NCI-H2107 (cell line): ENCODE measurements at places on chromosomes 5 and 9.

DNA sequence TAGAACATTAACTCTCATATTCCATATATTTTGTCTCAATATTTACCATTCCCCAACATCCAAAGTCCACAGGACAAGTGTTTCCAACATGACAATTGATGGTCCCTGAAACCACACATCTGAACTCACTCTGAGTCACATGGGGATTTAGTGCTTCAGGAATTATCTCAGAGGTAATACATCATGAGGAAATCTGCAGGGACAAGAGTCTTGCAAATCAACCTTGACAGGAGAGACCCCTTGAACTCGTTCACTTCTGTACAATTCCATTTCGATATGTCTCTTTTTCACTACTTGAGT lies 119.7 kb upstream of the ABCA1 start:
- DNase-seq, result no peak

GRCh38 chr5:93273176-93273575 lies 307.8 kb downstream of the NR2F1-AS1 start:
- DNase-seq, result no peak

DNA sequence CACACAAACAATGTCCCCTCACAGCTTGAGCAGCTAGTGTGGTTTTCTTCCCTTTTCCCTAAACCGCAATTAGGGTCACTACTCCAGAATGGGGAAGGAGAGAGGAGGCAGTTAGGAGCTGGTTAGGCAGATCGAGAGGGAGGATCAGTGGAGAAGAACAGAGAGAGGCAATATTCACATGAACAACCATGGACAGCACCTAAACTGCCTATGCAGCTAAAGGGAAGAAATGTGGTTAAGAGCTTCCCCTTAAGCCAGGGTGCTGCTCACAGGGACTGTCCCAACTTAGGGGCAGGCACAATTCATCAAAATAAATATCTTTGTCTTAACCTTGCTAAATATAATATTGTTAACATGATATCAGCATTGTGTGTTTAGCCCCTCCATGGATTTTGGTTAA lies 359.3 kb upstream of the CDH18 start:
- DNase-seq, result no peak

DNA sequence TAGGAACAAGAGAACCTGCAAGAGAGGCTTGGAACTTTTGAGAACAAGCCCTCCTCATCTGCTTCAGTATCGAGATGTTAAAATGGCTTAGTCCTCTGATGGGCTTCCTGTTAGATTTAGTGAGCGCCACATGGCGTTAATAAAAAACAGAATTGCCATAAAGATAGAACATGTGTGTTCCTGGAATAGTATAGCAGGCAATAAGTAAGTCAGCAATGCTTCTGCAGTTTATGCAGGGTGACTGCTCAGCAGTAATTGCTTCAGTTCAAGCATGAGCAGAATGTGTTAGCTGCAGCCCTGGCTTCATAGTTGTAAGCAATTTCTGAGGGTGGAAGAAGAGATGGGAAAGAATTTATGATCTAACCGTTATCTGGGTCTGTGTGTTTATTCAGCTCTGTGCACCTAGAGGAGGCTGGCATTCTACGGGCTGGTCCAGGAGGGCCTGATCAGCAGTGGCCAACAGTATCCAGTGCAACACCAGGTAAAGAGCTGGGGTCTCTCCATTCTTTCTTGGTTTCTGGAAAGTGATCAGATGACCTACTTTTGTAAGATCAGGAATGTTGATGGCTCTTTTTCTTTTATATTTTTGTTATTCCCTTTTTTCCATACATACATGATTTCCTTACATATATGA lies 15.9 kb downstream of the PCDHAC2 start:
- no peak for DNase-seq

- DNase-seq, result no peak
Observed at GRCh38 chr9:135647884-135648283, 8.5 kb upstream of the GLT6D1 start.

DNA sequence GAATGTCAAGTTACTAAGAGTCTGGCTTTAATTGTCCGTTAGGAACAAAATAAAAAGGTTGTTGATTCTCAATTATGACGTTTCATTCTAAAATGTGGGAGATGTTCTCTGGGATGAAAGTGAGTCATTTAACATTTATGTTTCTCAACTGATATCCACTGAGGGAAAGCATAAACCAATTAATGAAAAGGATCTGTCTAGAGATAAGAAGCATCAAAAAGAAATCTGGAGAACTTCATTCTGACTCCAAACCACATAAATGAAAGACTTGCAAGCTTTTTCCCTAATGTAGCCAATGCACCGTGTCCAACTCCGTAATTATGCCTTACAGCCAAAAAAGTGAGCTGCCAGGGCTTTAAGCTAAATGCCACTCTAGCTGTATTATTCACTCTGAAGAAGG lies 654.2 kb downstream of the TLE1 start:
- no peak for DNase-seq

- no peak for DNase-seq
Observed at GRCh38 chr9:89606049-89606623, 1.3 kb downstream of the GADD45G start.

GRCh38 chr5:135066781-135067180 lies 32.8 kb upstream of the PITX1 start:
- no peak for DNase-seq

GRCh38 chr9:76101491-76101890 lies 211.0 kb downstream of the PCSK5 start:
- no peak for DNase-seq

- no peak for DNase-seq
Observed at GRCh38 chr9:2228132-2228531, 213.0 kb downstream of the SMARCA2 start.

DNA sequence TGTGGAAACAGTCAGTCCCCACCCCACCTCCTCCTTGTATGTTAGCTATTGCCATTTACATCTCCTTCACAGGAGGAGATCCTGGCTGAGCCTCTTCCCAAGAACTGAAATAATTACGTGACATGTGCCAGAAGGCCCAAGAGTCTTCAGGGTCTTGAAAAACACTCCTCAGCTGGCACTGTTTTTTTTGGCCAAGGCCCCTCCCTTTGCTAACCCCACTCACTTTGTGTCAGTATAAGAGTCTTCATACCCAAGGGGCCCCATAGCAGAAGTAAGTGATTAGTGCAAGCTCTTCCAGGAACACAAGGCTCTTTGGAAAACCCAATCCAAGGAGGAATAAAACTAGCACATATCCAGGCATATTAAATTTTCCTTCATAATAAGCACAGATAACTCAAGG lies 5.7 kb upstream of the LARP1 start:
- DNase-seq, result no peak

DNA sequence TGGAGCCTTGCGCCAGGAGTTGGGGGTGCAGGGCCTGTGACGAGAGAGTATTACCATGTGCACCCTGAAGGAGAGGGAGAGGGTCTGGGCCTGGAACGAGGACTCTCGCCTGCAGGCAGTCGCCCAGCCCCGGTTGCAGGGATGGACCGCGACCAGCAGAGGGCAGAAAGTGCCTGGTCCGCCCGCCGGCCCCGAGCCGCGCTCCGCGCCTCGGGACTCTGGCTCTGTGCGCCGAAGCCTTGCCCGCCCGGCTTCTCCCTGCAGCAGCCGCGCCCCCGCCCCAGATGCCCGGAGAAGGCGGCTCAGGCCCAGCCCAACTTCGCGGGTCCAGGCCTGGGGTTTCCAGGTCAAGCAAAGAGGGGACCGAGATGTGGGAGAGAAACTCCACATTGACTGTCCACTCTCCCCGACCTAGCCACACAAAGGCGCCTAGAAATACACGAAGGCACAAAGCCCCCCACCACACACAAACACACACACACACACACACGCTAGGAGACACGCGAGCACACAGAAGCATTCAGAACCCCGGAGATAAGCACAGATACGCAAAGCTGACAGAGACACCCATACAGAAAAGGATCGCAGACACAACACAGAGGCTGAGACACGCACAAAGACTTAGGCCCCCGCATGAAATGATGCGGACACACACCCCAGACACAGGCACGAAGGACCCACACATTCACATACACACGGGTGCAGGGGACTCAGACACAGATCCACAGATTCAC lies 2.0 kb upstream of the LMX1B start:
- peak; percentile 17 for DNase-seq

DNA sequence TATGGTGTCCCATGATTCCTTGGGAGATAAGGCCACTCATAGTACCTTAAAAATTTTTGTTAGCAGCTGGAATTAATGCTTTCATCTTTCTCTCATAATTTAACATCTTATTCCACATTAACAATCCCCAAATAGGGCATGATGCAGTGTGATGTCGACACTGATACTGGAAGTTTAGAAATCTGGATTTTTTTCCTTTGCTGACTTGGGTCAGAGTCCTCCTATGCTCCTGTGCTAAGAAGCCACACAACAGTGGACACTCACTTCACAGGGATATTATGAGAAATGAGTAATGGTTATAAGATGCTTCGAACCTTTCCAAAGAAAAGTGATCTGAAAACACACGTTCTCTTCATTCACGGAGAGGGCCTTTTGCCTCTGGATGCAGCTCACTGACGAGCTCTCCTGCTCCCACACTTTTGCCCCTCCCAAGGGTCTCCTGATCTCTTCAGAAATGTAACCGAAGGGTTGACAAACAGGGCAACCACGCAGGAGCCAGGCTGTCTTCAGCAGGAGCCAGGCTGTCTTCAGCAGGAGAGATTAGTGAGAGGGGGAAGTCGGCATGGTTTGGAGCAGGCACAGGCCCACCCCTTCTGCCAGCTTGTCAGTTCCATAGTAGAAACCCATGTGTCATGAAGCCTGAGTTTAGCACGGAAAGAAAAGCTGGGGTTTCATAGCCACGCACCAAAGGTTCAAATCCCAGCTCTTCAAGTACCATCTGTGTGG lies 247.8 kb downstream of the AOPEP start:
- no peak for DNase-seq

- DNase-seq, result no peak
Observed at GRCh38 chr5:149007174-149007573, 55.7 kb downstream of the SH3TC2 start.

GRCh38 chr5:141849415-141850243 lies 28.6 kb downstream of the PCDH1 start:
- peak; percentile 41 for DNase-seq

- DNase-seq, result no peak
Observed at GRCh38 chr9:137319739-137320551, 17.9 kb upstream of the NRARP start.

- no peak for DNase-seq
Observed at GRCh38 chr9:93305497-93306020, 121.6 kb downstream of the WNK2 start.

- DNase-seq, result no peak
Observed at GRCh38 chr5:16519435-16519834, 53.8 kb upstream of the ZNF622 start.

- DNase-seq, result no peak
Observed at GRCh38 chr9:4022435-4023067, 277.3 kb downstream of the GLIS3 start.

- no peak for DNase-seq
Observed at GRCh38 chr9:99431103-99431502, 209.0 kb downstream of the SEC61B start.

DNA sequence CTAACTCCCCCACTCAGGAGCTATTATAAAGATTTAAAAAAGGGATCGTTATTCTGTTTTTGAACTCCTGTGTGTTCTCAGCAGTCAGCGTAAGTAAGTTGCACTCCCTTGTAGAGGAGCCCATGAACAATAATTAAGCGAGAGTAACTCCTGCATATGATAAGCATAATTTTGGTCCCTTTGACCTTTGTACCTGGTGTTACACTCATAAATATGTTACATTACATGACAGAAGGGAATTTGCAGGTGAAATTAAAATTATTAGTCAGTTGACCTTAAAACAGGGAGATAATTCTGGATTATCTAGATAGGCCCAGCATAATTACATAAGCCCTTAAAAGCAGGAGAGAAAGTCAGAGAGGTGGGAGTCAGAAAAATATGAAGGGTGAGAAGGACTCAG lies 197.3 kb downstream of the KCTD16 start:
- no peak for DNase-seq

DNA sequence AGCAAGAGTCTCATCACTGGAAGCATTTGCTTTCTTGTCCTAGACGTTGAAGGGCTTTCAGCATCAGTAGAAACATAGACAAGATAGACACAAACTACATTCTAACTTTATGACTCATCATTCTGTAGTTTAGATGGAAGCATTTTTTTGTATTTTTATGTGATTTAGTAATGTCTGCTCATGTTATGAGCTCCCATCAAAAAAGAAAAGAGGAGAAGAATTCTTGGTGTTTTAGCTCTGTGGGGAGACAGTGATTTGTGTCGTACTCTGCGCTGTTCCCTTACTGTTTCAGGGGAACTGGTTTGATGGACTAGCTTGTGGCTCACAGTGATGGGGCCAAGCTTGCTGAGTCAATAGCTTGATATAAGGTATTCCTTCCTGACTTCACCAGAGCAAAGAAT lies 159.2 kb upstream of the WWC1 start:
- DNase-seq, result no peak

DNA sequence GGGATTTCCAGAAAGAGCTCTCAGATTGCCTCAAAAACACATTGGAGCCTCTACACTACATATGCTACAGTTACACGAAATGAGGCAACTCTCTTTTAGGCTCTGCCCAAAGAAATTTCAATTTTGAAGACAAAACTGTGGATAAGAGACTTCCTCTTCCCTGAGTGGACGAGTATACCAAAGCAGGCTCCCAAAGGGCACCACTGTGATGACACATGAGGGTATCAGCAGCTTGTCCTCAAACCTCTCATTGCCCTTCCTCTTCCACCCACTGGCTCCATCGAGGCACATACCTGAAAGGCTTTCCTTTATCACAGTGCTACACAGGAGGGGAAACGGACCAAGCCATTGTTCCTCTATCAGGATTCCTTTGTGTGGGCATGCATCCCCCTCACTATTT lies 11.3 kb downstream of the CKMT2 start:
- DNase-seq, result no peak

DNA sequence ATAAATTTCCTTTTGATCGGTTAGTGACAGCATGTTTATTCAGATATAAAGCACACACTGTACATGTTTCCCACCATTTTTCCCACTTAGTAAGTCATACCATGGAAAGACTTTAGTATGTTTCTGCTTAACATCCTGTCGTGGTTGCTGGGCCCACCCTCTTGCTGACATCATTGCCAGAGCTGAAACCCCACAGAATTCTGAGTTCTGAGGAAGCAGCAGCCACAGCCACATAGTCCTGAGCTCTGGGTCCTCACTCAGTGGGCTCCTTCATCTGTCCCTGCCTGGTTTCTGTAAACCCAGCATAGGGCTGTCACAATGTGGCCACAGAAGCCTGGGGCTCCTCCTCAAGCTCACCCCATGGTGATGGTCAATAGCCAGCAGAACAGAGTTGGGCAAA lies 441.5 kb downstream of the ENC1 start:
- DNase-seq, result no peak

- no peak for DNase-seq
Observed at GRCh38 chr5:180639741-180640610, 9.4 kb downstream of the FLT4 start.

DNA sequence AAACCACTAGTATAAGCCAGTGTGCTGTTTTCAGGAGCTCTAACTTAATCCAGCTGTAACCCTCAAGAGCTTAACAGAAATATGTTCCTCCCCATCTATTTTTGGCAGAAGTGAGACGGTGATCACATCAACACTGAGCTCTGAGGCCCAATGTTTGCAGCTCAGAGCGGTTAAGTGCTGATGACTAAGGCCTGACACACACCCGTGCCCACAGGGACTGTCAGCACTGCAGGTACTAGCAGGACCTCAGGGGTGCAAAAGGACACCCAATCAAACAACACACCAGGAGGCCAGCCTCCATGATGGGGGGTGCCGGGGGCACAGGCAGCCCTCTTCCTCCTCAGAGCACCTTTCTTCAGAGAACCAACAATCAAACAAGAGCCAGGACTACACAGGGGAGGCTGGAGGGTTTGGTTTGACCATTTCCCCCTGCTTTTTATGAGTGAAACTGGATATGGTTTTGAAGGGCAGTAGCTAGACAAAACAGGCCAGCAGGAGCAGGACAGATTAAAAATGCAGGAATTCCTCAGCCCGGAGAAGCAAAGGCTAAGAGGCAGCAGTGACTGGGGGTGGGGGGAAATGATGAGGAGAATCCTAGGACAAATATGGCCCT lies 61.3 kb downstream of the RAPGEF1 start:
- no peak for DNase-seq
